ENCODE measurements at places on chromosomes 1 and 21.

- no peak for DNase-seq
Measured at GRCh38 chr1:74474585-74474984, 37.8 kb downstream of the LRRC53 start.

DNA sequence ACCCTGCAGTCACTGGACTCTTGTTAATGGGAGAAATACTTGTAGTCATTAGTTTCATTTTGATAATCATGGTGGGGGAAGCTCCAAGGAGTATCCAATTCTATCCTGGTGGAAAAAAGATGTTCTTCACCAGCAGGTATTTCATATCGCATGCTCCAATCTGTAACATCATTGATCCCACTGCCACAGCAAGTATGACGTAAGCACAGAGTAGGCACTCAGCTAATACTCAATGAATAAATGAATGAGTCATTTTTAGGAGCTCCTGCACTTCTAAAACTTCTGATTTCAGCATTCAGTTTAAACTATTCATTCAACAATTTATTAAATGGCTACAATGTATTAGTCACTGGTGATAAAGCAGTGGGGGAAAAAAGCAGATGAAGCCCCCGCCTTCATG is 30.3 kb downstream of the RXRG start:
- DNase-seq: no peak

DNA sequence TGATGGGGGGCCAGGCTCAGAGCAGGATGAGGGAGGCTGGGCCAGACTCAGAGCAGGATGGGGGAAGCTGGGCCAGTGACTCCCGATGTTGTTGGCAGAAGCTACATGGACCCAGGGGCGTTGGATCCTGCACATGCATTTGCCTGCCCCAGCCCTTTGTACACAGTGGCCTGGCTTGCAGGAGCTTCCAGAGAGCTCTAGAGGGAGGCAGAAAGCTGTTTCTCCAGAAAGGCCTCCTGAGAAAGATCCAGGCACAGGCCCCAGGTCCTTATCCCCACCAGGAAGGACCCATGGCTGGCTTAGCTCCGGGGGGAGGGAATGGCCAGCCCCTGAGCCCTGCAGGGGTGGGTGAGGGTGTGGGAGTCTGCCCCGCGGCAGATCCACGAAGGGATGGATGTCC is 106.6 kb upstream of the ACTRT2 start:
- DNase-seq: no peak

DNA sequence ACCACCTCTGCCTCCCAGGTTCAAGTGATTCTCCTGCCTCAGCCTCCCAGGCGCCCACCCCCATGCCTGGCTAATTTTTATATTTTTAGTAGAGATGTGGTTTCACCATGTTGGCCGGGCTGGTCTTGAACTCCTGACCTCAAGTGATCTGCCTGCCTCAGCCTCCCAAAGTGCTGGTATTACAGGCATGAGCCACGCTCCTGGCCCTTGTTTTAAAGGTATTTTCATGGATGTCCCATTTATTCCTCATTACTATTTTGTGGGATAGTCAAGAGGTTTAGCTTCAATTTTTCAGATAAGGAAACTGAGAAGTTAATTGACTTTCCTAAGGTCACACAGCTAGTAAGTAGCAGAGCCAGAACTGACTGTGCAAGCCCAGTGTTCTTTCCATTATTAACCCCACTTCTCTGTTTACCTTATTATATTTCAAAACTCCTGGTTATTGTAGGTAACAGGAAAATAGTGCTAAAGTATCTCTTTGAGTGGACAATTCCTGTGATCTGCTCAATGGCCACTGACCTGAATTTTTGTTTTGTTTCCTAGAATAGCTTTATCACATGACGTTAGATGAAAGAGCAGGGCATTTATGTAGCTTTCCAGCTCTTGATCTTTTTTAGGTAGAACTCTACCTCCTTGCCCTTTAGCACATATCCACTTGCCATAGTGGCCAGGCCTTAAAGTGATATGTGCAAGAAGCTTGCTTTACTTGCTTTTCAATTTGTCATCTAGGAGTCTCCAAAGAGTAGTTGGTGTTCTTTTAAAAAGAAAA is 13.6 kb downstream of the ZYG11B start:
- no peak for DNase-seq

DNA sequence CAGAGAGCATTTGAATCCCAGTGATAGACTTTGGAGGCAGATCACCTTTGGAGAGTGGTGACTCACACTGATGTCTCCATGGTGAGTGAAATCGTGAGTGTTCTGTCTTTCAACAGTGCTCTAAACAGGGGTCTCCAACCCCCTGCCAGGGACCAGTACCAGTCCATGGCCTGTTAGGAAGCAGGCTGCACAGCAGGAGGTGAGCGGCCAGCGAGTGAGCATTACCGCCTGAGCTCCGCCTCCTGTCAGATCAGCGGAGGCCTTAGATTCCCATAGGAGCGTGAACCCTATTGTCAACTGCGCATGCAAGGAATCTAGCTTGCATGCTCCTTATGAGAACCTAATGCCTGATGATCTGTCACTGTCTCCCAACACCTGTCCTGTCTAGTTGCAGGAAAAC is 61.8 kb upstream of the B3GALNT2 start:
- DNase-seq: no peak

- no peak for DNase-seq
Measured at GRCh38 chr21:36489776-36490165, 9.8 kb upstream of the CLDN14 start.

All from NCI-H1694 (cell line).